ENCODE measurements at places on chromosomes 3 and 15.
A peak's percentile ranks its signal among the peaks of the same experiment; 100 is the strongest.

- DNase-seq = no peak
Observed at GRCh38 chr15:29461877-29462276, 192.3 kb upstream of the NSMCE3 start.

DNA sequence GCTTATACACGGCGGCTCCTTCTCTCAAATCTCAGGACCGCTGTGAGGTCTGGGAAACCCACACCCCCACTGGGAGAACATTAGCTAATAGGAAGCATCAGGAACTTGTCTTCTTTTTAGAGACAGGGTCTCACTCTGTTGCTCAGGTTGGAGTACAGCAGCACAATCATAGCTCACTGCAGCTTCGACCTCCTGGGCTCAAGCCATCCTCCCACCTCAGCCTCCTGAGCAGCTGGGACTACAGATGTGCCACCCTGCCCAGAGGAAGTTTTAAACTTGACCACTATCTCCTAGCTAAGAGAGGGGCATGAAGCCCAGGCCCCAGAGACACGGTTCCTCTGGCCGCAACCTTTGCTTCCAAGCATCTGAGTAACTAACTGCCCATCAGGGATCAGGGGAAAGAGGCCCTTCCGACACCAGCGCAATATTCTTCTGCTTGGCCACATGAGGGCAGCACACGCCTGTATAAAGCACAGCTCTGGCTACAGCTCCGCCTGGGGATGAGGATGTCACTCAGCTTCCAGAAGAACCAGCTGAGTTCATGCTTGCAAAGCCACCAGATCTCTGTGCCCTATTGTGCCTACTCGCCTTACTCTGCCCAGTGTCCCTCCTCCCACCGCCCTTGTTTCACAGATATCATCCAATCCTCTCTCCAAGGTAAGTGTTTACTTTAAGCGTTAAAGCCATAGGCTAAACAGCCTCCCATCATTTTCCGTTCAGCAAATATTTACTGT is 57.6 kb upstream of the SLC6A11 start:
- DNase-seq = peak; percentile 75

DNA sequence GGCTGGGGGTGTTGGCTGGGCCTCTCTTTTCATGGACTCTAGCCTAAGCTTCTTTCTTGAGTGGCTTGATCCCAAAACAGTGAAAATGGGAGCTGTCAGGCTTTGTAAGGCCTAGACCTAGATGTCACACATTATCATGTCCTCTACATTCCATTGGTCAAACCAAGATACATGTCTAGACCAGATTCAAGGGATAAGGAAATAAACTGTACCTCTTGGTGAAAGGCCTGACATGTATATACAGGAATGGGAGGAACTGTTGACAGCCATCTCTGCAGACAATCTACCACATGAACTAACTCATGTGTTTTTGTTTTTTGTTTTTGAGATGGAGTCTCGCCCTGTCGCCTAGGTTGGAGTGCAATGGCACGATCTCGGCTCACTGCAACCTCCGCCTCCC is 11.1 kb upstream of the RPP25 start:
- DNase-seq = no peak

DNA sequence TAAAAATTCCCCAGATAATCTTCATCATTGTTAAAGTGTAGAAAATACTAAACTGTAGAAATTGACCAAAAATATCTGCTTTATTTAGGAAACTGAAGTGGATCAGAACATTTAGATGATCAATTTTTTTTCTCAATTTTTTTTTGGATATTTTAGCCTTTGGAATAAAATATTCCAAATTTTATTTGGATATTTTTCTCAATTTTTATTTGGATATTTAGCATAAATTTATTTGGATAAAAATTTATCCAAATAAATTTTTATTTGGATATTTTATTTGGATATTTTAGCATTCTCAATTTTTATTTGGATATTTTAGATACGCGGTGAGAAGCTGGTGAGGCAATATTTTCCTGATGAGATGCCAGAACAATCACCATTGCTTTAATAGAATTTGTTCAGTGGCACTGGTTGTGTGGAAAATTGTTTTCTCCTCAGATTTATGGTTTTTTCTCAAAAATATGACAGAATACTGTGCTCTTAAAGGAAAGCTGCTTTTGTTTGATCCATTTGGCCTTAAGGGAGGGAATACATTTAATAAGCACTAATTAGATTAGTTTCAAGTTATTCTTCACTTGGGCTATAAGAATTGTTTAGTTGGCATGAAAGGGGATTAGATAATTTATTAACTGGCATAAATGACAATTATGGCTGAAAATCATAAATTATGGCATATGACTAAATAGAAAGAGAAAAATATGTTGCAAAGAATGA is 470.1 kb downstream of the MFSD1 start:
- no peak for DNase-seq

- no peak for DNase-seq
Observed at GRCh38 chr3:192675958-192676649, 51.2 kb downstream of the FGF12 start.

Measured in mesendoderm (in vitro differentiated cells).